ENCODE measurements at places on chromosomes 3 and 15.

DNA sequence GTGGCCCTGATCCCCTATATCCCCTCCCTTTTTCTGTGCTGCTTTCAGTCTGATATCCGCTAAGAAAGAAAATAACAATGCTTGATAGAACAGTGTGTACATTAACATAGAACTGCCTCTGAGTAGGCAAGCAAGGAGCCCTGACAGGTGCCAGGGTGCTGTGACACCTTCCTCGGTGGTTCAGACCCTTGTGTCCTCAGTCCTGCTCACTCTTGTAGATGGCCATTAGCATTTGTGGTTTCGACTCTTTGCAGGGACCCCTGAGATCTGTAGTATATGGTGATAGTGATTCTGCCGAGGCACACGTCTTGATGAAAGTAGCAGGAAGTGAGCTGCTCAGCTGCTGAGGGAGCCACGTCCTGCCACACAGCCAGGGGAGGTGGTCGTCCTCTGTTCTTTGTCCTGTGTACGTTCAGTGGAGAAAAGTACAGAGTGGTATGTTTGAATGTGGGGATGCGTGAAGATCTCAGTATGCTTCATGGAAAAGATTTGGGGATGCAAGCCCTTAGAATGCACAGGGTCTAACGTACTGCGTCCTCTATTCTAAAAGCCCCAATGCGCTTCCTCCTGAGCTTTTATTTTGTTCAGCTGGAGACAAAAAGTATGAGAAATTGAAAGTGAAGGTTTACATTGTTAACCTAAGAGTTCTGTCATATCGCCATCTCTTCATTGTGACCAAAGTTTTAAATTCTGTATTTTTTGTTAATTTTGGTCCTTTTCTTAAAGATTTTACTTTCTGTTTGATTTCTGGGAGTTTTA is 35.4 kb downstream of the PXYLP1 start:
- no peak for DNase-seq

GRCh38 chr3:159675285-159675684 is 313.4 kb upstream of the IL12A start:
- DNase-seq: no peak

GRCh38 chr15:67137951-67138848 is 72.8 kb downstream of the SMAD3 start:
- no peak for DNase-seq

- DNase-seq: peak; percentile 55
These were observed 19.1 kb downstream of the SLC12A6 start for GRCh38 chr15:34318277-34319079.

DNA sequence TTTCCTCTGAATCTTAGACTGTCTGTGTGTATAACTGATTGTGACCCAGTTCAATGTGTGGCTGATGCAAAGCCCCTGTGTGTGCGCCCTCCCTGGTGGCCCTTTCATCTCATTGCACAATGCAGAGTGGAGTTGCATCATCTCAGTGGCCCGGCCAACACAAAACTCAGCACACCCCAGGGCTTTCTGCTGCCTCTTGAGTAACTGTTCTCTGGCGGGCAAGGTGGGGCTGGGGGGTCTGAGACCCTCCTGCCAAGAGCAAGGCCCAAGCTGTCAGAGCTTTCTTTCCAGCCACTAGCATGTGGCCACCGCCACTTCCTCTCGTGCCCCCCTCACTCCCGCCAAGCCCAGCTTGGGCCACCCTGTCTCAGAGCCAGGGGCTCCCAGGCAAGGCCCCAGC is 80.7 kb upstream of the ALDH1L1 start:
- peak; percentile 62 for DNase-seq

DNA sequence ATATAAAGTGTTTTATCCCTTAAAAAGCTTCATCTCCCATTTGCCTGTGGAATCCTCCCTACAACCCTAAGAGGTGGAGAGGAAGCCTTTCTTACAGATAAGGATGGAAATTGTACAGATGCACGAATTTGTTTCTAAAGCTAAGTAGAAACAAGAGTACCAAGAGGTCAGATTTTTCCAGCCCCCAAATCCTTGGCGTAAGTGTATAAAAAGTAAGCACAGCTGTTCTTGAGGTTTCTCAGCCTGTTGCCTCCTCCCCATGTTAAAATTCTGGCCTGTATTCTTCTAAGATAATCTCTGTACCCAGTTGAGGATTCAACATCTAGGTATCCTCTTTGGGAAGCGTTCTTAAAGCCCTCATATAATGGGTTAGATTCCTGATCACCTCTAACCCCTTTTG is 34.9 kb downstream of the RAB7A start:
- no peak for DNase-seq

- no peak for DNase-seq
These were observed 78.5 kb upstream of the RBMS3 start for GRCh38 chr3:29202378-29202777.

DNA sequence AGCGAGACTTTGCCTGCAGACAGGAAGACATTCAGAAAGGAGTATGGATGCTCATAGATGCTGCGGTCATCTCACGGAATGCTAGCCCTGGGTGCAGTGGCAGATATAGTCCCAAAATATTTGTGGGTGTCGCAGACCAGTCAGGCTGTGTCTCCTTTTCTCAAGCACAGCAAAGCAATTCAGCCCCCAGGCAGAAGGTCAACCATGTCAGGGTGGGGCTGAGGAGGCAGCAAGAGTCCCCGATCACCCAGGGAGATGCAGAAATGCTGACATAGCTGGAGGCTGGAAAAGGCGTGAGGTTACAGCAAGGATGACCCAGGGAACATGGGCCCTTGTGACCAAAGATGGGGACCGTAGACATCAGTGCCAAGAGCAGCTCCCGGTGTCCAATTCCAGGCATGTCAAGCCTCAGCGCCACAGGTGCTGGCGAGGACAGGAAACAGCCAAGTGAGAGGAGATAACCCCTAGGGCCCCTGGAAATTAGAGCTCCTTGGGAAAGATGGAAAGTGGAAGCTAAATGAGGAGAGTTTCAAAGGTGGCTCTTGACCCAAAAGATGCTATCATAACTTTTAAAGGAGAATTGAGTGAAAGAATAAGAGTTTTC is 81.2 kb upstream of the ABHD17C start:
- DNase-seq: peak; percentile 44
